ENCODE measurements at places on chromosomes 4 and X. TPM values are rescaled to one million over a fixed set of nuclear protein-coding genes. Genes with fewer than 3 reads are reported as not detected.

DNA sequence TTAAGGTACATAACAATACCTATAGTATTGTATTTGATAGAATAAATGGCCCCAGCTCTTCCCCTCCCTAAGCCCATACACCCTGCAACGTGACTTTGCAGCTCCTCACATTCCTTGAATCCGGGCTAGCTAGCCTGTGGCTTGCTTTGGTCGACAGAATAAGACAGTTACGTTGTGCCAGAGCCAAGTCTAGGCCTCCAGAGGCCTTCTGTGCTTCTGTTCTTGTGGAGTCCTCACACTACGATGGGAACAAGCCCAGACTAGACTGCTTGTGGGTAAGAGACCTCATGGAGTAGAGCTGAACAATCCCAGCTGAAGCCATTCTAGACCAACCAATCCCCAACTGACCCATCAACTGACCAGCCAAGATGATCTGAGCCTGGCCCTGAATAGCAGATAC lies 102.4 kb upstream of the PLAC1 start:
- no peak for DNase-seq

Gene XPNPEP2
- 0.14 TPM for total RNA-seq

Gene SLIT2
- not detected for total RNA-seq

DNA sequence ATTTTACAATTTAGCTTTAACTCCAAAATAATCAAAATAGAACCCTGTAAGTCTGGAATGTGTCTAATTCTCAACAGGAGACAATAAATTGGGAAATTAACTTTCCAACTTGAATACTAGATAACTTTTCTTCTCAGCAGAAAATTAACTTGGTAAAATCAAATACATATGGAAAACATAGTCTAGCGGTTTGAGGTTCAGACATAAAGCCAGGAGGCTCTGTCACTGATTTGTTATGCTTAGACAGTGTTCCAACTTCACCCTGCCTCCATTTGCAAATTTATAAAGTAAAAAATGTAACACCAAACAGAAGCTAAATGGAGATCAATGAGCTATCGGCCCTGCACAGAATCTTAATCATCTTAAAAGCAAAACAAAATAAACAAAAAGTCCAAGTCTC lies 46.3 kb downstream of the TBCK start:
- no peak for DNase-seq

Gene CXXC4
- total RNA-seq, result not detected

DNA sequence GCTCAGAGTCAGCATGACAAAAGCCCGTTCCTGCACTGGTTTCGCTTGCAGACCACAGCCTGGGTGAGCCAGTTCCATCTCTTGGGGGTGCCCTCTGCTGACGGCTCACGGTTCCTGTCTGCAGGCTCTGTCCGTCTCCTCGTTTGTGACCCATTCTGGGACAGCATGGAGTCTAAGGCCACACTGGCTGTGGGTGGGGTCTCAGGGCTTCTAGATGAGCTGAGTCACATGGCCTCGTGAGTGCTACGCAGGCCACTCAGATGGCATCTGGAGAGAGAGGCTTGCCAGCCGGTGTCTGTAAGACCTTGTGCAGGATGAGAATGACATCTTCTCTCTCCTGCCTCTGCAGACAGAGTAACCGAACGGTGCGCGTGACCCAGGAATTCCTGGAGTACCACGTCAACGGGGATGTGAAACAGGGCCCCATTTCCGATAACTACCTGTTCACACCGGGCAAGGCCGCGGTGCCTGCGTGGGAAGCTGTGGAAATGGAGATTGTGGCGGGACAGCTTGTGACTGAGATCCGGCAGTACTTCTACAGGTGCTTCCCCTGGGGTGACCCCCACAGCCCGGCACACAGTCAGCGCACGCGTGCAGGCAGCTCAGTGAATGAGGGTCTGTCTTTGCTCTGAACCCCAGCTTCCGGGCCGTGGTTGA lies 31.6 kb upstream of the MRFAP1 start:
- peak; percentile 83 for DNase-seq

- DNase-seq, result no peak
Observed at GRCh38 chr4:94623126-94623911, 134.4 kb upstream of the BMPR1B start.

DNA sequence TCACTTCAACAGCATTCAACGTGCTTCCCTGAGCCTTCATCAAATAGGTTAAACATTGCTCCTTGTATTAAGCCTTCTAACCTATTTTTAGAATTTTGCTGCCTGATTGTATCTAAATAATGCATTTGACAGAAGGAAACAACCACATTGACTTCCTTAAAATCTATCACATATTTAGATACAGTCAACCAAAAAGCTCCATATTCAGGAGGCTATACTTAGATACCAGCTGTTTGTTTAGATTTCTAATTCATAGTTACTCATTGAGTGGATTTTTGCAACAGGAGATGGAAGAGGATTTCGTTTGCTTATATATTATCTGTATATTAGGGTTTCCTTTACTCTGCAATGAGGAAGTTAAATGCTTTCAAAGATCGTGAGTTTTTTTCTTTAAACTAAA lies 241.1 kb upstream of the PPP1R2C start:
- DNase-seq, result no peak

DNA sequence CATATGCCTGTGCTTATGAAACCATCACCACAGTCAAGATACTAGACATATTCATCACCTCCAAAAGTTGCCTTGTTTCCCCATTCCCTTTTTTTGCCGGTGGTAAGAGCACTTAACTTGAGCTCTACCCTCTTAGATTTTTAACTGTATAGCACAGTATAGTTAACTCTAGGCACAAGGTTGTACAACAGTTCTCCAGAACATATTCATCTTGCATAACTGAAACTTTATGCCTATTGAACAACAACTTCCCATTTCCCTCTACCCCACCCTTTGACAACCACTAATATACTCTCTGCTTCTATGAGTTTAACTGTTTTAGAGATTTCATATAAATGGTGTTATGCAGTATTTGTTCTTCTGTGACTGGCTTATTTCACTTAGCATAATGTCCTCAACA lies 119.3 kb downstream of the ASB9 start:
- DNase-seq, result no peak
